Caki2 (cell line): ENCODE measurements at places on chromosomes 2 and 18. TPM values are rescaled to one million over a fixed set of nuclear protein-coding genes. Genes with fewer than 3 reads are reported as not detected.

NAT8 gene
- not detected in 2 replicates for total RNA-seq

CFAP65 gene
- not detected in 2 replicates for total RNA-seq

DNA sequence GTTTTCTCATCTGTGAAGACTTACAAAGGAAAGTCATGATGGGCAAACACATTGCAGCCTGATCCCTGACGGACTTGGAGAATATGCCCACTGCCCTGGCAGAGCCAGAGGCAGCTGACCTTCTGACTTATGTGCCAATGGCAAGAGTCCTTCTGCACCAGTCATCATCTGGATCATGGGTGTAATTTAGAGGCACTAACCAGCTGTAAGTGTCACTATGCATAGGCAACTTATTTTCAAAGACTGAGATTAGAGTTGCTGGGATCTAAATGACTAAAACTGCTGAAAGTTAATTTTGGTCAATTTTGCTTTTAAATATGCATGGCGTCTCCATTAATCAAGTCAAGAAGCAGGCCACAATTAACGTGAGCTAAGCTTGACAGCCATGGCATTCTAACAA lies 261.2 kb downstream of the BCL11A start:
- no peak for DNase-seq

GRCh38 chr2:137892739-137893138 lies 71.5 kb upstream of the HNMT start:
- no peak for DNase-seq

- no peak for DNase-seq
Observed at GRCh38 chr2:100482741-100483140, 12.5 kb downstream of the NMS start.

DNA sequence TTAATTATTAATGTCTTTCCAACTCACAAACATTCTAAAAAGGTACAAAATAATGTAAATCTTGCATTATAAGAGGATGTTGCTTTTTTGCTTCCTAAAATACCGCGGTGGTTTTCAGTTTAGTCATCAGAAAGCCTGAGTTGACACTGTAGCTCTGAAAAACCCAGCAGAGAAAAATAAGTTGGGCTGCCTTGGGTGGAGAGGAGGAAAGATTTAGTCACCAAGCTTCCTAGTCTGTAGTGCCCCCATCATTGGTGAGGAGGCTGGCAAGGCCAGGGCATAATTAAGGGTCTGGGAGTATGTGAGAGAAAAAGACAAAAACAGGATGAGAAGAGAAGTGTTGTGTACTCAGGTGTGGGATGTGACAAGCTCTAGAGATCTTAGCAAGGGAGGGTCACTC lies 5.7 kb downstream of the PTPRM start:
- no peak for DNase-seq

DNA sequence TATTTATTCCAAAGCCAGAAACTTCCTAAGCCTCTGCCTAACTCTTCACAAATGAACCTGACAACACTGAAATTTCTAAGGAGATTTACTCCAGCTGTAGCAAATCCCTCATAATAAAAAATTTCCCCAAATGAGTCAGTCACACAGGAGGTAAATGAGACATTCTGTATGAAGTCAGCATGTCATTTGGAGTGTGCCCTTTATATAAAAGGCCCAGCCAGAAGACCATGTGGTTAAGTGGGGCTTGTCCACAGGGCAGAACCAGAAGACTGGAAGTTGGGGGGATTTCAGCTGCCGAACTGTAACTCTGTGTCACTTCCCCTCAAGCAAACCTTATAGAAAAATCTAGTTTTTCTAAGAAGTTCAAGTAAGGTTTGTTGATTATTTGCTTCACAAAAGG lies 30.2 kb downstream of the NRP2 start:
- peak; percentile 64 for DNase-seq
